ENCODE measurements at places on chromosomes 13 and 19.

DNA sequence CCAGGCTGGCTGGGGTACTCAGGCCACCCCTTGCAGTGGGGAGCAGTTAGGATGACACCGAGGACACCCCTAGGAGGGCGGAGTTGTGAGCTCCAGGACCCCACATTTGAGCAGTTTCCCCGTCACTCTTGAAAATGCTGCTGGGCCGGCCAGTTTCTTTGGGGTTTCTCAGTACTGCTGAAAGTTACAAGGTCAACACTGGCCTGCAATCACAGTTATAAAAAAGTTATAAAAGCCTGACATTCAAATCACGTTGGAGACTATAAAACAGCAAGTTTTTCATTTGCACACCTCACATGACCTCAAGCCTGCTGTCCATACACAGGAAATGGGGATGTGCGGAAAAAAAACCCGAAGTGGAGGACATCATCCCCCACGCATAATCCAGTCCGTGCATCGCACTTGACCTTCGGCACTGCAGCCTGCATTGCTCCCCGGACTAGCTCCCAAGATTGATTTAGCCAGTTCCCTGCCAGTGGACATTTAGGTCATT, 27.0 kb downstream of the DNM2 start:
- no peak for DNase-seq

DNA sequence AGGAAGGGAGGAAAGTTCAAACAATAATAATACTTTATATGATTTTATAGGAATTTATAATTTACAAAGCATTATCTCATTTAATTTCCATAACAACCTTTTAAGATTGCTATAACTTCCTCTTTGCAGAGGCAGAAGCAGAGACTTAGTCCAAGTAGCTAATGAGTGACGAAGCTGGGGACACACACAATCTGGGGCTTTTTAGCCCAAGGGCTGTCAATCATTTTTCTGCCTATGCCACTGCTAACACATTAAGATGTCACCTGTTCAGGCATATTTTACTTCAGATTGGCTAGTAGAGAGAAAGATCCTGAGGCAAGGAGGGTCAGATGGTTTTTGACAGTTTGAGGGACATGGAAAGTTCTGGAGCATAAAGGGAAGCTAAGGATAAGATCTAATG, 12.6 kb downstream of the SCEL start:
- DNase-seq = no peak

GRCh38 chr13:80558074-80558473, 217.1 kb upstream of the SPRY2 start:
- DNase-seq = no peak

GRCh38 chr19:43620061-43621001, 902 bp upstream of the ZNF428 start:
- DNase-seq = peak; percentile 77

DNA sequence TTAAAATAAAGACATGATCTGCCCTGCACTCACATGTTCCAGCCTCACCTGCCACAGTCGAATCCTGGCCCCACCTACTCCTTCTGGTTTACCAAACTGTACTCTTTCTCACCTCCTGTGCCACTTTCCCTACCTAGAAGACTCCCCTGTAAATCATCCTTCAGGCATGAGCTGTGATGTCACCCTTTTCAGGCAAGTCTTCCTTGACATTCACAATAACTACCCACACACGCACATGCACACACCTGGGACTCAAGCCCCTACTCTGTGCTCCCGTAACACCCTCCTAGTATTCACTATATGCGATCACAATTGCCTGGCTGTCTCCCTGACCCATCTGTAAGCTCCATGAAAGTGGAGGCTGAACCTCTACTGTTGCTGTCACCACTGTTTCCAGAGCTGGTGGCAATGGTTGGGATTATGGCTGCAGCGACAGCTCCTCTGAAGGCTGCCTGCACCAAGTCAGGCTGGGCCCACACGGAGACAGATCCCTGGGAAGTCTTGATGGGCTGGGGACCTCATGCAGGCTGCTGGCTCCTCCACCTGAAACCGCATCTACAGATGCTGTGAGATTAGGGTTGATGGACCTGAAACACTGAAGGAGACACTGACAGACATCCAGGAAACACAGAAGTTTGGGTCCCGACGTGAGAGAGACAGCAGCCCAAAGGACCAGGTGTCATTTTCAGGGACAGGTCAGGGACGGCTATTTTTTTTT, 611.1 kb downstream of the UQCRFS1 start:
- no peak for DNase-seq

DNA sequence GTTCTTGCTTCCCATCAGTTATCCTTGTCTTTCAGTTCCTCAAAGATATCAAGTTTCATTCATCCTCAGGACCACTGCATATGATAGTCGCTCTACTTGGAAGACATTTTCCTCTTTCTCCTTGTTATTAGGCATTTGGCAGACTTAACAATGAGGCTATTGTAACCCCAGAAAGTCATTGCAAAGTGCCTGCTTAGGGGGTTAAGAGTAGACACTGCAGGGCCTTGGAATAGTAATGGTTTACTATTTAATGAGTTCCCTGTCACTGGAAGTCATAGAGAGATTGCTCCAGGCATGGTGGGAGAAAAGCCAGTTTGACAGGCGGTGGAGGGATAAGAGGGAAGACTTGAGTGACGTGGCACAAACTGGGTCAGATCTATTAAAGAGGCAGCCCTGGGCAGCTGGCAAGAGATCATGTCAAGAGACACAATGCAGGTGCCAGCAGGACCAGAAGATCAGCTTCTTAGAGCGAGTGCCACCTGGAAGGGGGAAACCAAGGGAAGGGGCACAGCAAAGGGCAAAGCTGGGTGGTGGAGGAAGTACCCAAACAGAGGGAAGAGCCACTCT, 16.8 kb upstream of the CPB2 start:
- DNase-seq = no peak

DNA sequence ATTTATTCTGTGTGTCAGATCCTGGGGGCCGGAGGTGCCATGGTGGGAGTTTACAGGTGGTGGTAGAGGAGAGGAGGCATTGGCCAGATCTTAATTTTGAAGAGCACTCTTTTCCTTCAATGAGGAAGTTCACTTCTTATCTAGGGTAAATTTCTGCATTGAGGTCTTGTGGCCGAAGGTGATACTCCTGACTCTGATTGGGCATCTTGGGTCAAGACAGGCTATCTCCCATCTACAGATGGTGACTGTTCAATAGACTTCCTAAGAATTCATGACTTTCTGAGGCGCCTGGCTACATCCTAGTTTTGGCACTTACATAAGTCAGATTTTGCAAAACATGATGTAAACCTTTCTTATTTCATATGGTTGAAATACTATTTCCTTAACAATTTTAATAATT, 135.2 kb downstream of the SUCLA2 start:
- DNase-seq = no peak
